Eye (tissue), 1 donor: ENCODE measurements at places on chromosomes 1 and 21.

- no peak for DNase-seq
Measured at GRCh38 chr1:179950651-179951050, 4.0 kb upstream of the CEP350 start.

GRCh38 chr1:20499105-20499504 is 8.8 kb downstream of the MUL1 start:
- no peak for DNase-seq

GRCh38 chr1:9303916-9304315 is 11.2 kb downstream of the SPSB1 start:
- no peak for DNase-seq

- no peak for DNase-seq
Measured at GRCh38 chr1:38500891-38501290, 358.7 kb downstream of the RRAGC start.

- DNase-seq = peak; percentile 42
Measured at GRCh38 chr1:99776120-99776519, 9.7 kb upstream of the FRRS1 start.

DNA sequence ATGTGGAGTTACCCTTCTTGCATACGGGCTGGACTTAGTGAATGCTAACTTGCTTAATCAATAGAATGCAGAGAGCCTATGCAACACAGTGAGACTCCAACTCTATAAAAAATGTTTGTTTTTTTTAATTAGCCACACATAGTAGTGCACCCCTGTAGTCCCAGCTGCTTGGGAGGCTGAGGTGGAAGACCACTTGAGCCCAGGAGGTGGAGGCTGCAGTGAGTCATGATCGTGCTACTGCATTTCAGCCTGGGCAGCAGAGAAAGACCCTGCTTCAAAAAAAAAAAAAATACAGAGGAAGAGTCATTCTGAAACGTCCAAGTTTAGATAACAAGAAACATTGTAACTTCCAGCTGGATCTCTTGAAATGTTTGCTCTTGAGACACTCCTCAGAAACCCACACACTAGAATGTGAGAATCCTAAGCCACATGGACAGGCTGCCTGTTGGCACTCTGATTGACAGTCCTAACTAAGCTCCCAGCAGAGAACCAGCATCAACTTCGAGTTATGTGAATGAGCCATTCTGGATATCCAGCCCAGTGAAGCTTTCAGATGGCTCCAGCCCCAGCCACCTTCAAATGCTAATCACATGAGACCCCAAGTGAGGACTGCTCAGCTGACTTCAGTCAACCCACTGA is 20.0 kb upstream of the CAP1 start:
- no peak for DNase-seq

- DNase-seq = peak; percentile 46
Measured at GRCh38 chr1:209335178-209335577, 248.3 kb upstream of the CAMK1G start.

DNA sequence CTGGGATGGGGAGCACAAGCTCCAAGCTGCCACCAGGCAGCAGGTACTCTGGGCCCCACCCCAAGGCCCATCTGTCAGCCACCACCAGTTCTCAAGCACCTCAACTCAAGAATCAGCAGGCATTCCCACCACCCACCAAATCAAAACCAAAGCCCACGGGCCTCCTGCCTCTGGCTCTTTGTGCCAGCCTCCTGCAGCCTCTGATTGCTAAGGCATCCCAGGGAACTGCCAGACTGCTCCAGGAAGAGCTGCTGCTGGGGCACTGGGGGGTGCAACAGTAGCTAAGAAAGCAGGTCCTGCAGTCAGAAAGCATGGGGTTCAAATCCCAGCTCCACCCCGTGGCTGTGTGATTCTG is 34.7 kb downstream of the CHD5 start:
- no peak for DNase-seq

- DNase-seq = no peak
Measured at GRCh38 chr1:172902861-172903381, 147.8 kb downstream of the TNFSF18 start.

- DNase-seq = no peak
Measured at GRCh38 chr1:28933277-28933676, 18.9 kb downstream of the EPB41 start.

DNA sequence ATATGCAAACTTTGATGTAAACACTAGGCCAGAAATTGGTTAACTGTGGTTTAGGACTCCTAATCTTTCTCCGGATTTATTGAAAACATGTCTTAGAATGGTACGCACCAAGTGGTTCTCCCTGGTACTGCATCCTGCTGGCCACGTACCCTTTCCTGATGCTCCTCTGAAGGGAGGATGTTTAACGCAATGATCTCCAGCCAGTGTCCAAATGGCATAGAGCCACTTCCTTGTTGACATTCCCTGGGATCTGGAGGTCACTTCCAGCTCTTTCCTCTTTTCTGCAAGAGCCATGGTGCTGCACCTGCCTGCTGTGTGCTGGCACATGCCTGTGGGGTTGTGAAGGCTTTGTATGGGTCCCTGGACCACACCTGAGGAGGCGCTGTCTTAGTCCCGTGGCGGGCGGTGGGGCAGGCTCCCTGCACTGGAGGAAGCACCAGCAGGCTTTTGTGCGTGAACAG is 53.9 kb downstream of the GALNT2 start:
- DNase-seq = no peak

DNA sequence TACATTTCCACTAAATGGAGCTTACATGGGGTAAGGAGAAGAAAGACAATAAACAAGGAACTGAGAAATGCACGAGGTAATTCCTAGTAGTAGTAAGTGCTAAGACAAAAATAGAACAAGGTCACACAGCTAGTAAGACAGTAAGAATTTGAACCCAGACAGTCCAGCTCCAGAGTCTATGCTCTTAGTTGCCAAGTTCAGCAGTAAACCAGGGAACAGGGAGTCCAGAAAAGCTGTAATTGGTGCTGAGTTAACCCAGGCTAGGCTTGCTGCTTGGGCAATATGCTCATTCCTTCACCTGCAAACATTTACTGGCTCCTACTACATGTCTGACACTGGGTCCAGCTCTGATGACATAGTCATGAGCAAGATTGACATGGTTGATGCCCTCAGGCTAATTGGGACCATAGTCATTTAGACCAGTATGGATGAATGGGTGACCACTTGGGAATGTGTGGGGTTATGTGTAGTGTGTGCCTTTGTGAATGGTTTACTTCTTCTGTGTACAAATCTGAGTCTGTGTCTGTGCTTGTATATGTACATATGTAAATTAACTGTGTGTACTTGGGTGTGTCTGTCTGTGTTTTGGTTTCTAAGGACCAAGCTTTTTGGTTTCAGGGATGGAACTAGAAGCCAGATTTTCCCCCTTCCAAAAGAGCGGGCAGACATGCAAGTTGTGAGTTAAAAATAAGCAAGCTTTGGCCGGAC is 2.0 kb downstream of the GPX7 start:
- peak; percentile 31 for DNase-seq

DNA sequence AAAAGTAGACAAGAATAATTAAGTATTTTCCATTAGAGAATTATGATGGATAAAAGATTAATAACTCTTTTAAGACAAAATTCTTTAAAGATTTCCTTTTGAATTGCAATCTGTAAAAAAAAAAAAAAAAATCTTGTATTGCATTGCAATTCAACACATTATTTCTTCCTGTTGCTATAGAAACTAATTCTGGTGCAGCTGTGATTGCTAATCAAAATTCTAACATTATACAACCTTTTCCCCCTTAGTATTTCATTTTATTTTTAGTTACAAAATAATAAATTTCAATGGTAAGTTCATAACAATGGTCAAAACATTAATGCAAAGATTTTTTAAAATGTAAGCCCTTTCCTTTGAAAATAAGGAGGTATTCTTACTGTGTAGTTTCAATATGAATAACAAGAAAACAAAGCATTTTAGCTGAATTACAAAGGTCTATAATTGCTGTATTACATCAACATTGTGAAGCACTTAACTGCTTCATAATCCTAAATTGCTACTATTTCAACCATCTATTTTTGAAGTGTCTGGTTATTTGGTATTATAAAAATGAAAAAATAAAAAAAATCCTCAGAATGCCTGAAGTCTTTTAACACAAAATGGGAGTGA is 135.0 kb downstream of the SYT14 start:
- no peak for DNase-seq

- DNase-seq = no peak
Measured at GRCh38 chr1:9716404-9717192, 65.1 kb downstream of the PIK3CD start.

DNA sequence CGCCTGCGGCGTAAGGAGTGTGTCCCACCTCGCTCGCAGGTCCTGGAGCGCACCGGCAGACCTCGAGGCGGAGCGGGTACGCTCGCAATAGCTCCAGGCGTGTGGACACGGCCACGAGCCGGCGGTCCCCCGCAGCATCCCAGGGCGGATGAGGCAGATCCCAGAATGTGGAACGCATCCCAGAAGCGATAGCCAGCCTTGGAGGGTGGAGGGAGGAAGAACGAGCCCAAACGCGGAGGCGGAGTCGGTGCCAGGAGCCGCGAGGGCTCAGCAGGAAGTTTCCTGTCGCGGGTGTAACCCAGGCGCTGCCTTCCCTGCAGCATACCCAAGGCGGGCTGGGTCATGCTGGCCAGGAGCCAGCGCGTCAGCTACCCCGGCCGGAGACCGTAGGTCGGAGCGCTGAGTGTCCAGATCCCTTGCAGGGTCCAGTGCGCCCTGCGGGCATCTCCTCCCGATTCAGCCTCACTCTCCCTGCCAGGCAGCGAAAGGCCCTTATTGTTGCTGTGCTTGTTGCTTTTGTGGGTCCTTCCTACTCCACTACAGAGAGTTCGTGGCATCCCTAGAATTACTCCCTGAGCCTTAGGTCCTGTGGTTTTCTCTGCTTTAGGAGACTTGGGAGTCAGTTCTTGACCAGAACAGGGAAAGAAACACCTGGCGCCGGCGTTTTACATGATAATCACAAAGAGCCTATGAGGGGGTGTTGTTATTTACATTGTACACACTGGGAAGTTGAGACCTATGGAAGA is 27.7 kb downstream of the STYXL2 start:
- peak; percentile 72 for DNase-seq

DNA sequence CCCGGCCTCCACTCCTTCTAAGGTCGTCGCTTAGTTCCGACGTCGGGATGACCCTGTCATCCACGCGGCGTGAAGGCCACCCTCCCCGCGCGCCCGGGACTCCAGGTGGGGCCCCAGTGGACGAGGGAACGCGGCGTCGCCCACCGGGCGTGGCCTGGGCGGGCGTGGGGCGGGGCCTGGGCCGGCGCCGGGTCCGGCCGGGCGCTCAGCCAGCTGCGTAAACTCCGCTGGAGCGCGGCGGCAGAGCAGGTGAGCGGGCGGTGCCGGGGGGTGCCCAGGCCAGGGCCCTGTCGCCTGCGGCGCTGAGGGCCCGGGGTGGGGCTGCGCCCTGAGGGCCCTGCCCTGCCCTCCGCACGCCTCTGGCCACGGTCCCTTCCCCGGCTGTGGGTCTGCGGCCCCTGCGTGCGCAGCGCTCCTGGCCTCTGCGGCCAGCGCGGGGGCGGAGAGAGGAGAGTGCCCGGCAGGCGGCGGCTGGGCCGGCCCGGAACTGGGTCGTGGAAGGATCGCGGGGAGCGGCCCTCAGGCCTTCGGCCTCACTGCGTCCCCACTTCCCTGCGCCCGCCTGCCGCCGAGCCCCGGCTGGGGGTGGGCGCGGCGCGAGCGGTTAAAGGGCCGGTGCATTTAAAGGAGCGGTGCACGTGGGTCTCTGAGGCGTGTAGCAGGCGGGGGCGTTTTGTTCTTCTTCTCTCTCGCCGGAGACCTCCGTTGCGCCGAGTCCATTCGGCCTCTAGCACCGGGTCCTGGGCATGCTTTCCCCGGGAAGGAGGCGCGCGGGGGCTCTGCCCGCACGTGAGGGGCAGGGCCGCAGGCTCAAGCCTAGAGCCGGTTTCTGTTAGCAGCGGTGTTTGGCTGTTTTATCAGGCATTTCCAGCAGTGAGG is at the start of gene PSEN2:
TSS of gene PSEN2 (plus strand) at position 216 of the 879 bp plus-strand sequence. CDS start 11,292 bp downstream, outside the sequence.
- DNase-seq = peak; percentile 77

GRCh38 chr1:91015794-91016550 is 5.9 kb downstream of the ZNF644 start:
- DNase-seq = no peak

GRCh38 chr21:29777160-29777559 is 162.6 kb downstream of the GRIK1 start:
- no peak for DNase-seq
